ENCODE measurements at places on chromosomes 12 and 14.
A peak's percentile ranks its signal among the peaks of the same experiment; 100 is the strongest.

GRCh38 chr14:85538636-85539035 lies 8.7 kb downstream of the FLRT2 start:
- no peak for DNase-seq

DNA sequence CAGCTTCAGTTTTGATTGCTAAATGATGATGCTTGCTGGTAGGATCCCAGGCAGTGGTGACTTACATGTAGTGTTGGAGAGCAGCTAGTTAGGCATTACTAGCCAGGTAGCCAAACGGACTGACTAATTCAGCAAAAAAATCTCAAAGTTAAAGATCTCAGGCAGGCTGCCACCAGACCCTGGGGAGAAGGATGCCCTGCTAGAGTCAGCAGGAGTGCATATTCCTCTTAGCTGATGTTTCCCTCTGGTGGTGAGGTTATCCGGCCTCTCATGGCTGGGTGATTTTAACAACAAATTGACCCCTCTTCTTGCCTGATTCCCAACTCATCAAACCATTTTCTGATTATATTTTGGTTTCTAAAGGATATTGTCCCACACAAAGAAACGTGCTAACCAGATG lies 2.8 kb downstream of the EFS start:
- no peak for DNase-seq

- DNase-seq = no peak
These were observed 67.1 kb downstream of the SERPINA3 start for GRCh38 chr14:94679106-94679810.

- peak; percentile 58 for DNase-seq
These were observed 208.6 kb downstream of the RASSF9 start for GRCh38 chr12:85627584-85627983.

- no peak for DNase-seq
These were observed 1.9 kb downstream of the ATP6V0A2 start for GRCh38 chr12:123713823-123714585.

GRCh38 chr14:75658957-75659356 lies 1.7 kb downstream of the ERG28 start:
- no peak for DNase-seq

DNA sequence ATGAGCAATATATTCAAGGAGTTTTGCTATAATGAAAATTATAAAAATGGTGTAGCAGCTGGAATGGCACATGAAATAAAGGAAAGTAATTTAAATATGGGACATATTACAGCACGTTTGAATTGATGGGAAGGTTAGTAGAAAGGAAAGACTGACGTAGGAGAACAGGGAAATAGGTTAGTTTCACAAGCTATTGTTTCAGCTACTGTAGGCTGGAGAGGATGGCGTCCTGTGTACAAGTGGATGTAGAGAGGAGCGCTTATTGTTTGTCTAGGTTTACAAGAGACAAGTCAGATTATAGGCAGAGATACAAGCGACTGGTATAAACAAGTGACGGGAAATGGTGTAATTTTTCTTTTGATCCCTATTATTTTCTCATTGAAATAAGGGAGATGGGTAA lies 431.2 kb upstream of the PDE3A start:
- DNase-seq = no peak

DNA sequence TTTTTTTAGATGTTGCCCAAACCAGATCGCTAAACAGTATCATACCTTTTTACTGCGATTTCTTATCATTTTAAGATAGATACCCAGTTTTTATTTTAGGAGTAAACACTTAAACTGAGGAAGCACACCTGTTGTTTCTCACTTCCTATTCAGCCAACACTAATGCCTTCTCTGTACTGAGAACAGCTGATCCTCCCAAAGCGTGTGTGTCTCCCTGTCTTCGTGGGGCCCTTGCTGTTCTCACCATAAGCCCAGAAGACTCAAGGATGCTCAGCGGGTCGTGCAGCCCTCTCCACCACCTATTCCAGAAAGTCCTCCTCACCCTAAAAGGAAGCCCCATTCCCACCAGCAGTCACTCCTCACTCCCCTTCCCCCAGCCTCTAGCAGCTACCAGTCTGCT lies 14.8 kb downstream of the PPP2R5C start:
- no peak for DNase-seq
